Left lung (tissue), 14 donors: ENCODE measurements at places on chromosomes 1 and 21. TPM values are rescaled to one million over a fixed set of nuclear protein-coding genes. Genes with fewer than 3 reads are reported as not detected.

DNA sequence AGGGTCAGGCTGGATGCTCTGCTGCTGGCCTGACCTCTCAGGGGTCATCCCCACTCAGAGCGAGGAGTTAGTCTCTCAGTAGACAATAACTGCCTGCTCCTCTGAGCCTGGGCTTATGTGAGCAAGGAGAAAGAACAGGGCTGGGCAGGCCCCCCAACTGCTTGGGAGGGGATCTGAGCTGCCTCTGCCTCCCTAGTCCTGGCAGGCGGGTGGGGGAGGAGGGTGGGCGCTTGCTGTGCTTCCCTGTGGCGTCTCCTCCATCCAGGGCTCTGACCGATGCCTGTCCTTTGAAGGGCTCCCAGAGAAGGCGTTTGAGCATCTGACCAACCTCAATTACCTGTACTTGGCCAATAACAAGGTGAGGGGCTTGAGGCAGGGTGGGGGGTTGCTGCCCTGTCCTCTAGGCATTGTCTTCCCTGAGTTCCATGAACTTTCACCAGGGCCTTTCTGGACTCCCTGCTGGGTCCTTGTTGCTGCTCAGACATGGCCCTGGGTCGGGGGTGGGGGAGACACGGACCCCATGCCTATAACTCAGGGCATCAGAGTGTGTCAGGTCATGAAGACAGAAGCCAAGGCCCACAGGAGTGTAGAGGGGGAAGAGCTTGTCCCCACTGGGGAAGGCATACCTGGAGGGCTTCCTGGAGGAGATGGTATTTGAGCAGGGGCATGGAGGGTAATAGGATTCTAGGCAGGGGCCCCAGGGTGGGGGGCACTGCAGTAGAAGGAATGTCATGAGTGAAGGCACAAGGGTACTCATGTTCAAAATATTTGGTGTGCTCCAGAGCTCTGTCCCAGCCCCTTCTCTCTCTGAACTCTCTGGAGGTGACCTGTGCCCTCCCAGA is 12.5 kb downstream of the PODN start:
- no peak overlapping the region for H3K4me3 ChIP-seq
- no peak for DNase-seq
- H3K4me1 ChIP-seq = no peaks in the 10 kb centered on the region
- no peaks in the 10 kb centered on the region for H3K27me3 ChIP-seq

DNA sequence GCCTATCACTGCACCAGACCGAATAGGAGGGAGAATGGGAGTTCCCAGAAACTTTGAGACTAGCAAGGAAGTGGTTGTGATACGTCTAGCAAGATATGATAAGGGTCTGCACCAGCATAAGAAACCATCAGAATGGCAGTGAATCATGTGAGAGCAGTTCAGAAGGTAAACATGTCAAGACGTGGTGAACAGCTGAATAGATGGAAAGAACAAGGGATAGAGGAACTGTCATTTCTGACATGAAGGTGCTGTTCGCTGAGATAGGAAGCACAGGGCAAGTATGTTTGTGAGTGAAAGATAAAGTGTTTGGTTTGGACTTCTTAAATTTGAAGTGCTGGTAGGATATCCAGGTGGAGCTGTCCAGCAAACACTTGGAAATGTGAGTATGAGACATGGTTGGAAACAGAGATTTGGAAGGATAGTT is 1.1 kb upstream of the AGO1 start:
- no peak overlapping the region for H3K27ac ChIP-seq
- H3K27me3 ChIP-seq = no peaks in the 10 kb centered on the region
- no peaks in the 10 kb centered on the region for H3K36me3 ChIP-seq

GRCh38 chr1:175128523-175128922 is 60.9 kb downstream of the TNN start:
- peaks cover 8% of the 10 kb centered on the region for H3K4me1 ChIP-seq
- no peak for DNase-seq
- H3K4me3 ChIP-seq = no peak overlapping the region
- H3K27ac ChIP-seq = peak overlapping the region; percentile 60

- no peaks in the 10 kb centered on the region for H3K36me3 ChIP-seq
- H3K4me3 ChIP-seq = no peak overlapping the region
- no peaks in the 10 kb centered on the region for H3K27me3 ChIP-seq
- peaks cover 7% of the 10 kb centered on the region for H3K4me1 ChIP-seq
- no peak overlapping the region for H3K27ac ChIP-seq
These were observed 34.7 kb upstream of the PDE9A start for GRCh38 chr21:42618707-42619102.

IL20 gene
- not detected for total RNA-seq

DNA sequence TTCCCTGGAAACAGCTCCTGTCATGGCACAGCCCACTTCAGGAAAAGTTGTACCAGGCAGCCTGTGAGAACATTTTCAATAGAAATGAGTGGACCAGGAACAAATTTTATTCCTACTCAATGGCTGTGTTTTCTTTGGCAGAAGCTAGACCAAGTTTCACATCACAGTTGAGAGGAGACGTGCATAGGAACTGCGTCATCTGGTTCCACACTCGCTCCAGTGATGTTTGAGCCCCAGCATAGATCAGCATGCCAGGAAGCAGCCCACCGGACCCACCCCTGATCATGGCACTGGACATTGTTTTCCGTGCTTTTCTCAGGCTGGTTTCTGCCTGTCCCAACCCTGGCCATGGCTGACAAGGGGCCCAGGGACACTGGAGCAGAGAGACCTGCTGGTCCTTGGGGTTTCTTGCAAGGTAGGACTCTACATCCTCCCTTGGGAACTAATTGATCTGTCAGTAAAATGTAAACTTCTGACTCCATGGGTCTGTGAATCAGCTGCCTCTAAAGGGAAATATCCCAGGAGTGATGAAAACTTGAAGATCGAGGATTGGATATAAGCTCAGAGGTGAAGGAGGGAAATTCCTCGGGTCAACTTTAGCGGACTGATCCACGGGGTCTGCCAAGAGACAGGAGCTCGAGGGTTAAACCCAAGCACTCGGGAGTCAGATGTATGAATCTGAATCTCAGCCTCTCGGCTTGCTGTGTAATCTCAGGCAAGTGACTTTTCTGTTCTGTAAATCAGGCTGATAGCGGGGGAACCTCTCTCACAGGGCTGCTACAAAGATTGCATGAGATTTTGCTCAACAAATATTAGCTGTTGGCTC is 35.7 kb downstream of the NEK2 start:
- no peak overlapping the region for H3K4me3 ChIP-seq
- no peaks in the 10 kb centered on the region for H3K36me3 ChIP-seq
- H3K27ac ChIP-seq = no peak overlapping the region
- H3K4me1 ChIP-seq = no peaks in the 10 kb centered on the region
- DNase-seq = no peak

DNA sequence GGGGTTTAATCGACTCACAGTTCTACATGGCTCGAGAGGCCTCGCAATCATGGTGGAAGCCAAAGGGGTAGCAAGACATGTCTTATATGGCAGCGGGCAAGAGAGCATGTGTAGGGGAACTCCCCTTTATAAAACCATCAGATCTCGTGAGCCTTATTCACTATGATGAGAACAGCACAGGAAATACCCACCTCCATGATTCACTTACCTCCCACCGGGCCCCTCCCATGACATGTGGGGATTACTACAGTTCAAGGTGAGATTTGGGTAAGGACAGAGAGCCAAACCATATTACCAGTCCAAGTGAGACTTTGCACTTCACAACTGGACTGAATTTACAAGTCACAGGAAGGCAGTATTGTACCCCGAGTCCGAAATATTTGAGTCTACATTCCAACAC is 73.9 kb upstream of the ANGPTL1 start:
- H3K27me3 ChIP-seq = no peaks in the 10 kb centered on the region
- no peaks in the 10 kb centered on the region for H3K4me1 ChIP-seq
- H3K36me3 ChIP-seq = no peaks in the 10 kb centered on the region

DNA sequence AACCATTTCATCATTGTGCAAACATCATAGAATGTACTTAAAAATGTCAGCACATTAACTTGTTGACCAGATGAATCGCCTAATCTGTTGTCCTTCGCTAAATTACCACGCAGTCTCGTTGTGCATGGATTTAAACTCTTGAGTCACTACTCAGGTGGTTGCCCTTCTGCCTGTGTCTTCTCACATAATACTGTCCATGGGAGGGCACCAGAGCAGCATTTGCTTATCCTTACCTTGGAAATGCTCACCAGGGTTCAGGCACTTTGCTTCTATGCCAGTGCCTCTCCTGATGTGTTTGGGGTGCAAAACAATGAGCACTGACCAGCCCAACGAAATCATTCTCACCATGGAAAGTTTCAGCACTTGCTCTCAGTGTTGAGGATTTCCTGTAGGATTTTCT is 559.9 kb downstream of the RWDD3 start:
- H3K4me3 ChIP-seq = no peak overlapping the region
- no peaks in the 10 kb centered on the region for H3K4me1 ChIP-seq
- no peaks in the 10 kb centered on the region for H3K27me3 ChIP-seq

DNA sequence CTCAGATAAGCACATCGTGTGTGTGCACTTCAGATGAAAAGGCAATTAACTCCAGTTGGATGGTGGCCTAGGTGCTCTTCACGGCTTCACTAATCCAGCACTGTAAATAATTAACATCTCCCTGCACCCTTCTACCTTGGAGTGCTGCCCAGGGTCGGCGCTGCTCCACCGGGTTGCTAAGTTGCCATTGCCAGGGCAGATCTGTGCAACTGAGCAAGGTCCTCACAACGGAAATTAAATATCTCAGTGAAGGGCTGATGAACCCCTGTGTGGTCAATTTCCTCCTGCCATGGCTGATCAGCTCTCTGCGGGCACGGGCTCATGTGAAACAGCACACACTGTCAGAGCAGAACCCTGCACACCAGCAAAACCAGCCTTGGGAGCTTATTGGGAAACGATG is 63.2 kb downstream of the SYDE2 start:
- peak overlapping the region; percentile 10 for H3K27ac ChIP-seq
- H3K4me3 ChIP-seq = no peak overlapping the region
- no peaks in the 10 kb centered on the region for H3K27me3 ChIP-seq

GRCh38 chr1:79547514-79547913 is 541.0 kb upstream of the ADGRL4 start:
- H3K36me3 ChIP-seq = no peaks in the 10 kb centered on the region
- DNase-seq = no peak
- no peaks in the 10 kb centered on the region for H3K27me3 ChIP-seq
- no peak overlapping the region for H3K27ac ChIP-seq

GRCh38 chr1:169746550-169746949 is 12.7 kb upstream of the SELE start:
- DNase-seq = no peak
- no peak overlapping the region for H3K27ac ChIP-seq

DNA sequence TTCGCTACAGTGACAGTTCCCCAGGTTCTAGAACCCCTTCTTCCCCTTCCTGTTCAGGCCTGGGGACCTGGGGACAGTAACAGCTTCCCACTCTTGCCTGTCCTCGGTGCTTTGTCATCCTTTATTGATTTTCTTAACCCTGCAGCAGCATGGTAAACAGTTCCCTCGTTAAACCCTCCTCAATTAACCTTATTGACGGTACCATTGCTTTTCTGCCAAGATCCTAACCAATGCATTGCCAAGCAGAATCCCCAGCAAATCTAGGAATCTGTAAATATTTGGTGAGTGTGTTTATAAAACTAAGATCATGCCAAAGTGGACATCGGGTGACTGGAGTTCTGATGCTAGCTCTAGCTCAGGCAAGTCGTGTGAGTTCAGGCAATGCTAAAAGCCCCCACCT is 99.6 kb upstream of the KAZN start:
- no peaks in the 10 kb centered on the region for H3K27me3 ChIP-seq

DNA sequence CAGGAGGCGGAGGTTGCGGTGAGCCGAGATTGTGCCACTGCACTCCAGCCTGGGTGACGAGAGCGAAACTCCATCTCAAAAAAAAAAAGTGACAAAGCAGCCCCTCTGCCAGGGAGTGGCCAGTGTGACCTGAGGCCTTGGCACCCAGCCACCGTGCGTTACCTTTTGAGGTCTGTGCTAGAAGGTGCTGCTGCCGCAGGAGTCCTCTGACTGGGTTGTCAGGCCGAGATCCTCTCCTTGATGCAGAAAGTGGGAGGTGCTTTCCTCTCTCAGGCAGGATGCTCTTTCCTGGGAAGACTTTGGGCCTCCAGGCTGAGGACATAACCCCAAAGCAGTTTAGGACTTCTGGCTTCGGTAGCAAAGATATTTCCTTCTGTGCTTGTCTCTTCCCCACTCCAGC is 280.5 kb upstream of the VAMP3 start:
- no peaks in the 10 kb centered on the region for H3K4me1 ChIP-seq
- peak overlapping the region; percentile 82 for H3K27ac ChIP-seq
- no peak overlapping the region for H3K4me3 ChIP-seq
- DNase-seq = peak; percentile 70
- H3K27me3 ChIP-seq = no peaks in the 10 kb centered on the region

DNA sequence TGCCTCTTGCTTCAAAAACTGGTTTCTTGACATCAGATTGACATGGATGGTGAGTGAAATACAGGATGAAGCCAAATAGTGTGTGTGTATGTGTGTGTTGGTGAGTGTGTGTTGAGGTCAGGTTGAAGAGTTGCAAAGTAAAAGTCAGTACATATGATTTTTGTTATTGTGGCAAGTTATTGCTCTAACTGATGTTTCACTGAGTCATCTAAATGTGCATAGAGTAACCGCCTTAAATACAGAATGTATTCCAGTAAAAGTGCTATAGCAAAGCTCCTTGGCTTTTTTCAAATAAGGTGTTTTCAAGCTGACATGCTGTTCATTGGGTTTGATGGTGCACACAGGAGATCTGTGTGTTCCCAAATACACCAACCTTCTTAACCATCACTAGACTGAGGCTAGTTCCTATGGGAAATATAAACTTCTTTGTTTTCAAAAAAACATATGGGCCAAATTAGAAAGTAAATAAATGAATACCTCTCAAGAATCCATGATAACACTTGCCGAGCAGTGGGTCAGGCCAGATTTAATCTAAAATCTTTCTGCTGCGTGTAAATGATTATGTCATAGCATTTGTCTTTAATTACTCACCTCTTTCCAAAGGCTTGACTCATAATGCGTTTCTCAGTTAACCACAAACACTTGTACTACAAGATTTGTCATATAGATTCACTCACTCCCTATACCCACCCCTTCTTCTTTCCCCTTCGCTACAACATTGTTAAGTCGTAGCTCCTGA is 151.1 kb downstream of the LYPLAL1 start:
- peaks cover 4% of the 10 kb centered on the region for H3K4me1 ChIP-seq
- no peak for DNase-seq
- no peaks in the 10 kb centered on the region for H3K27me3 ChIP-seq
- no peak overlapping the region for H3K4me3 ChIP-seq
- H3K27ac ChIP-seq = no peak overlapping the region

FAM229A gene
- 4.4 TPM for total RNA-seq

GRCh38 chr1:165910764-165911421 is 83.5 kb downstream of the UCK2 start:
- no peak overlapping the region for H3K27ac ChIP-seq
- H3K36me3 ChIP-seq = no peaks in the 10 kb centered on the region
- H3K27me3 ChIP-seq = no peaks in the 10 kb centered on the region
- DNase-seq = no peak

DNA sequence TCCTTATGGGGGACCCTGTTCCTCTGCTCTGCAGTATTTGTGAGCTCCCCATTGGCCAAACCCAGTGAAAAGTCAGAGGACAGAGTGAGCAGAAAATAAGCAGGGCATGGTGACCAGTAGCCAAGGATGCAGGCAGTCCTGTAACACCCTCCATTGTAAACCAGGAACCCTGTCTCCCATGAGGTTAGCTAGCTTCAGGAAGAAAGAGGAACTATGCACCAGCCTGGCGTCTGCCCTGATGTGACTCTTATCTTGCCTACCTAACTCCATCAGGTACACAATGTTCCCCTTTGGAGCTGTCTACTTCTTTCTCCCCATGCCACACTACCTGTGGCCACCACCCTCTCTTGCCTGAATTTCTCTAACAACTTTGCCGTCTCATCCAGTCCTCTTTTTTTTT is 119.2 kb downstream of the LRIG2 start:
- no peaks in the 10 kb centered on the region for H3K36me3 ChIP-seq
- no peaks in the 10 kb centered on the region for H3K27me3 ChIP-seq
- no peak overlapping the region for H3K4me3 ChIP-seq
- no peak overlapping the region for H3K27ac ChIP-seq
